ENCODE measurements at places on chromosomes 7 and 10.
A peak's percentile ranks its signal among the peaks of the same experiment; 100 is the strongest.

DNA sequence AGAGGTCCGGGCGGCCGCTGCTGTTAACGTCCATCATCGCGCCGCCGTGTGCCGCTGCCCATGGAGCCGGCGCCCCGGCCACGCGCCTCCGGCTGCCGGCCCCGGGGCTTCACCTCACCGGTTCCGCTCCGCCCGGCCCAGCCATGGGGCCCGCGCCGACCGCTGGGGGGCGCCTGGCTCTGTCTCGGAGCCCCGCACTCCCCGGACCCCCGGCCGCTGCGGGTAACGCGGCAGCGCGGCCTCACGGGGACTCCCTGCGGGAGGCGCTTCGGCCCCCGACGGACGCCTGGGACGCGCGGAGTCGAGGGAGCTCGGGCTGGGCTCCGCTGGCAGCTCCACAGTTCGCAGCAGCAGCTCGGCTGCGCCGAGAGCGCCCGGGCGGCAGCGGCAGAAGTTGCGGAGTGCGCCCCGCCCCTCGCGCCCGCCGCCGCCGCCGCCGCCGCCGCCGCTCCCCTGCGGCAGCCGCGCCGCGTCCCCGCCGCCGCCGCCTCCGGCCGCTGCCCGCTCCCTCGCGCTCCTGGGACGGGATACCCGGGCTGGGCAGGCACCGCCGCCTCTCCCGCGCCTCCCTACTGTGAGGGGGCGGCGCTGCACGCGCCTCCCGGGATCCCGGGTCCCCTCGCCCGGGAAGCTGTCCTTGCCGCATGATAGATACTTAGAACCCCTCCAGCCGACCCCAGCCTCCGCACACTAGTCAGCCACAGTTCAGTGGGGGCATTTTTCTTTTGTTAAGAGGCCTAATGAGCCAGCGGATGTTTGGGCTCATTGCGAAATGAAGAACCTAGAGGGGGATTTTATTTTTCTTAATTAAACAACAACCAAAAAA lies at the start of gene HTR7:
Gene HTR7 (minus strand): TSS at position 405 of the 826 bp plus-strand sequence. CDS start 368 bp downstream, at position 37.
- no peak for DNase-seq

- no peak for DNase-seq
Measured at GRCh38 chr10:71045204-71045809, 156.9 kb upstream of the PCBD1 start.

- DNase-seq, result no peak
Measured at GRCh38 chr7:148044173-148044572, 546.4 kb upstream of the C7orf33 start.

- no peak for DNase-seq
Measured at GRCh38 chr10:70601746-70602145, 795 bp downstream of the PRF1 start.

GRCh38 chr7:104758504-104758903 lies 255.5 kb upstream of the KMT2E start:
- no peak for DNase-seq

DNA sequence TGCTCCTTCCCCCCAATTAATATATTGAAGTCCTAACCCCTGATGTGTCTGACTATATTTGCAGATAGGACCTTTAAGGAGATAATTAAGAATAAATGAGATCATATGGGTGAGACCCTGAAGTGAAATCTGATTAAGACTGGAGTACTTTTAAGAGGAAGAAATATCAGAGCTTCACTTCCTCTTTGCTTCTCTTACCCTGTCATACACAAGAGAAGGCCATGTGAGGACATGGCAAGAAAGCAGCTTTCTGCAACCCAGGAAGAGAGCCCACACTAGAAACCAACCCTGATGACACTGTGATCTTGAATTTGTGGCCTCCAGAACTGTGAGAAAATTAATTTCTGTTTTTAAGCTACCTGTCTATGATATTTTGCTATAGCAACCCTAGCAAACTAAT lies 44.2 kb downstream of the JMJD1C start:
- no peak for DNase-seq

GRCh38 chr7:13656330-13656729 lies 333.1 kb downstream of the ETV1 start:
- DNase-seq, result no peak

- no peak for DNase-seq
Measured at GRCh38 chr7:41538810-41539724, 163.8 kb downstream of the INHBA start.

DNA sequence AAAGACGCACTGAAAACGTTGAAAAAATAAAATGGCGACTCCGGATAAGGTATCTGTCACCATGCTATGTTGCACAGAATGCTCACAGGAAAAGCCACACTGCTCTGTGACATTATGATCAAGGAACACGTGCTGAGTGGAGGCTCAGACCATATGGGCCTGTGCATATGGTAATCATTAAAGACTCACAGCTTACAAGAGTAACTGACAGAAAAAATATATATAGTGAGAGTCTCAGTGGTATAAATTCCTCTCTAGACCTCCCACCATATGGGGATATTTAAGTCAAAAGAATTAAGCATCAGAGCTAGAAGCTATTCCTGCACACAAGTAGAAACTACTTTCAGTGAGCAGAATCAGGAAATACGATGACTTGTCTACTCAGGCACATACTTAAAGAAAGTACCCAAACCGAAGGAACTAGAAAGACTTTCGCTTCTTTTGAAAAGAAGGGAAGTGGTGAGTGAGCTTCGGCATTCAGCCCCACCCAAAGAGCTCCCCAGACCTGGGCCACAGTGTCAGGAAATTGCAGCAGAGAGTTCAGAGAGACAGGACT lies 65.1 kb upstream of the MPP7 start:
- DNase-seq, result no peak

- no peak for DNase-seq
Measured at GRCh38 chr7:69657985-69658384, 59.7 kb downstream of the AUTS2 start.

DNA sequence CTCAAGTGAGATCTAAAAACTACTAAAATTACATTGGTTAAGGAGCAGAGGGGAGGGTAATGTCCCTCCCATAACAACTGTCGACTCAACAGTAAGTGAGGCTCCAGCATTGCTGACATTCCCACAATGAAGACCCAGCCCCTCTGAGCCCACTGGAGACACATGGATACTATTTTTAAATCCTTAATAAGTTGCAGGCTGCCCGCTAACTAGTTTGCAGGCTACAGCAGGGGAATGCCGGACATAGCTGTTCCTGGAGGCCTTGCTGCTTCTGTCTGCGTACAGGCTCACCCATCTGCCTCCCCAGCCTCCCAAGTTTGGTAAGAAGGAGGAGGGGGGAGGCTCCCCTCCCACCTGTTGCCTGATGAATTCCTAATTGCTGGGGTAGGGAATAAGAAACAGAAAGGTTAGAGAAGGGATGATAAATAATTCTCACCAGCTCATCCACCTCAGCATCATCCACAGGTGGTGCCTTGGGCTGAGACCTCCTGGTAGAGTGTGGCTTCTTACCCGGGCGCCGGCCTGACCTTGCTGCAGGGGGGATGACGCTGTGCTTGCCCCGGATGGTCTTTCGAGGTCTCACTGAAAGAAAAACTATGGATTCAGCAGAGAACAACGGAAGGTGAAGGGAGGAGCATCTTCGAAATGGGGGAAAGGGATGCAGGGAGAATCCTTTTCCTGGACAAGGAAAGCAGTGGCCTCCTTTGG lies 10.1 kb downstream of the FZD9 start:
- DNase-seq, result no peak

DNA sequence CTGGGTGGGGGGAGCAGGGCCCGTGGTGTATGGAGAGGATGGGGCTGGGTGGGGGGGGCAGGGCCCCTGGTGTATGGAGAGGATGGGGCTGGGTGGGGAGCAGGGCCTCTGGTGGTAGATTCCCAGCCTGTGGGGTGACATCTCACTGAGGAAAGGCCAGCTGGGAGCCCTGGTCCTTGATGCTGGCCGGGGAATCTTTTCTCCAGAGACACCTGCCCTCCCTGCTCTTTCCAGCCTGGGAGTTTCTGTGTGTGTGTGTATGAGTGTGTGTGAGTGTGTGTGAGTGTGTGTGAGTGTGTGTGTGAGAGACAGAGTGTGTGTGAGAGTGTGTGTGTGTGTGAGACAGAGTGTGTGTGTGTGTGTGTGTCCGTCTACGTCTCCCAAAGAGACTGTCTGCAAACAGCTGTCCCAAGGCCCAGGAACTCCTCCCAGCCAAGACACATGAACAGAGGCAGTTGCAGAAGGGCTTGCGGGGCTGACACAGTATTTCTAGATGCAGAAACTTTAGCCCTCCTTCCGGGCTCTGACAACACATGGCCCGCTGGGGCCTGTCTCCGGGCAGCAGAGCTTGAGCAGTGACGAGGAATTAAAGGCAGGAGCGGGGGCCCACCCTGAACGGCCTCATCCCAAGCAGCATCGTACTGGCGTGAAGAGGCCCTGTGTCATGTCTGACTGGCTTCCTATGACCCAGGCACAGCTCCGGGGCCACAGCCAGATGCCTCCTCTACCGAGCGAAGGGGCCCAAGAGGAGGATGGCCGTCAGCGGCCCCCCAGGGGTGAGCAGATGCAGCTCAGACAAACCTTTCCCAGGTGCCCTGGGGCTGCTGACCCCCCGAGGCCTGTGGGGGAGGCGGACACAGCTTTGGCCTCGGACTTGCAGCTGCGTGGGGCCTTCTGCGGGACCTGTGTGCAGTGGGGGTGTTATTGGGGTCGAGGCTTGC lies 24.3 kb downstream of the FAM20C start:
- DNase-seq, result no peak

DNA sequence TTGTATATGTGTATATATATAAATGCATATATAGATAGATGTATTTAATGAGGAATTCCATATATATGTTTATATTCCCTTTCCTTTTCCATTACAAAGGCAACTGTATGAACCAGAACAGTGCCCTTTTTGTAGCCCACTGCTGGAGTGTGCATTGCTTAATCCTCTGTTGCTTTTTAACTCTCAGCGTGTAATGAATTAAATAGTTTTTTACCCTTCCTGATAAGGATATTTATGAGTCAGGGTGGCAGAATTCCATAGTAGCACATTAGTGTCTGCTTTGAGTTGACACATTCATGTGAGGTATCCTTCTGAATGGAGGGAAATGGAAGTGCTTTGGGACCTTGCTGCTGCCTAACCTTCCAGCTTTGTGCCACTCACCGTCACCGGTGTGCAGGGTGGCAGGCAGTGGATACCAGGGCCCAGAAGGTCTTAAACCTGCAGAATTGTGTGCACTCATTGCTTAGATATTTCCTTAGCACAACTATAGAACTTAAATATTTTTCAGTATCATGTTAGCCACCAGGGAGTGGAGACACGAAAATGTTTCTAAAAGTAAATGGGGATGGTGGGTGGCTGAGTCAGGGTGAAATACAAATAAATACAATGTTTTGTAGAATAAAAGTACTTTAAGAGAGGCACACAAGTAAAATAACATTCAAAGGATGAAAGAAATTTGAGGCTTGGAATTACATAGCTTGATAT lies 117.9 kb downstream of the SND1 start:
- no peak for DNase-seq

- no peak for DNase-seq
Measured at GRCh38 chr7:157519798-157520244, 183.0 kb downstream of the DNAJB6 start.

GRCh38 chr7:85286446-85286845 lies 99.6 kb upstream of the SEMA3D start:
- no peak for DNase-seq

- DNase-seq, result no peak
Measured at GRCh38 chr10:68470300-68470699, 1.5 kb downstream of the DNA2 start.

DNA sequence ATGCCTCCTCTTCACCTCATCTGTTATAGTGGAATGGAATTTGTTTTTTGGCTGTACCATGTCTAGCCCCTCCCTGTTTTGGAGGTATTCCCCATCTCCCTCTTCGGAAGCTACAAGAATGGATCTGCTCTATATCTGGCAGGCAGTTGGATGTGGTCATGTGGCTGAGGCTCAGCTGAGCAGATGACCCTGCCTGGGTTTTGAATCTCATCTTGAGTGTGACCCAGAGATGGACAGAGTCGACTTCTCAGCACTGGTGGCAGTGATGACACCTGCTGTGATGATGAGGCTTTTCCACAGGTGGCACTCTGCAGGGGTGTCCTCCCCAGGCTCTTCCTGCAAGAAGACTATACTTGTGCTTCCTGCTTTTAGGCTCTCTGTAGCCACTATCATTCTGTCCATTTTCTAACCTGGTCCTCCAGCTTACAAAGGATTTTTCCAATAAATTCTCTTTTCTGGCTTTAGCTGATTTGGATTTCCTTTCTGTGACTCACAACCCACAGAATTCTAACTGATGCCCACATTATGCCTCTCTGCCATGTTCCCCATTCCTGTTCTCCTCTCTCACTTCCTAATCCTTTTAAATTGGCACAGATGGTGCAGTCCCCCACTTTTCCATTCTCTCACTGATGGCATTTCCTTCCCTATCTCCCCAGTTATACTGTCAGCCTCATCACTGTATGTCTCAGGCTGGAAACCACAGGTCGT lies 7.5 kb upstream of the ARHGAP22 start:
- DNase-seq, result no peak

DNA sequence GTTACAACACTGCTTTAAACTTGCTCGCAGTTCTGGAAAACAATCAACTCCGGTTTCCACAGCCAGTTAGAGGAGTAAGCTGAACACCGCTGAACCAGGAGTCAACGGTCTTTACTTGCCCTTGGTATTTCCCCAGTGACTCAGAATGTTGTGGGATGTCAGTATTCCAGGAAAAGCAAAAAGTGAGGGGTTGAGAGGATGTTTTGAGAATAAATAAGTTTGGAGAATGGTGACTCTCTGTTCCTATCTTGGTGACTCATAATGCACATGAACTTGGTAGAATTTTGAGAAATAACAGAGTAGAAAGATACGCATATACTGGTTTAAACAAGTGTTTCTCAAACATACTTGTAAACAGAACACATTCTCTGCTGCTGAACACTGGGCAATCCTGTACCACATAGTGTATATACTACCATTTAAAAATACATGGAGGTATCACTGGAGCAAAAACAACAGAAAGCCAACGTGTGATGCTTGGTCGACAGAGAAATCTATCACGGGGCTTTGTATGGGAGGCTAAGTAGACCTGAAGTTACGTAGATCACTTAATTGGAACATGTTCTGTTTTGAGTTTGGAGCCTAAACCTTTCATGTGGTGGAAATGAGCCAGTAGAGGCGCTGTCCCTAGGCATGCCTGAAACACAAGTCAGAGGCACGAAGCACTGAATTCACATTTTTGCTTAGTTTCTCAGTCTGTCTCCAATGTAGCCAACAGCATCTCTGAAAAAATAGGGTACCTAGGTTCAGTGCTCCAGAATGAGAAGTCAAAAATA lies 534.3 kb downstream of the PARD3 start:
- peak; percentile 42 for DNase-seq

- DNase-seq, result no peak
Measured at GRCh38 chr7:16984375-16984774, 102.6 kb upstream of the AGR3 start.

GRCh38 chr7:151251689-151252560 lies 3.4 kb upstream of the SMARCD3 start:
- DNase-seq, result no peak

- no peak for DNase-seq
Measured at GRCh38 chr7:125516194-125516593, 586.6 kb upstream of the POT1 start.

GRCh38 chr10:1782841-1783240 lies 45.5 kb upstream of the ADARB2 start:
- DNase-seq, result no peak

DNA sequence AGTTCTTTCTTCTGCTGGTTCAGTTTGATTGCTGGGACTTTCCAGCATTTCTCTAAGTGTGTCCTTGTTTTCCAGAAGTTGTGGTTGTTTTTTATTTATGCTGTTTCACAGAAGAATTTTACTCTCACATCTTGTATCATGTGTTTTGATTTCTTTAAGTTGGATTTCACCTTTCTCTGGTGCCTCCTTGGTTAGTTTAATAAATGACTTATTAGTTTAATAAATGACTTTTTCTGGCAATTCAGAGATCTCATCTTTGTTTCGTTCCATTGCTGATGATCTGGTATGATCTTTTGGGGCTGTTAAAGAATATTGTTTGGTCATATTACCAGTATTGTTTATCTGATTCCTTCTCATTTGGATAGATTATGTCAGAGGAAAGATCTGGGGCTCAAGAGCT lies 59.8 kb upstream of the CYP2C9 start:
- no peak for DNase-seq

Data from SW 1271 (cell line).